Activated CD8-positive, alpha-beta memory T cell treated with anti-CD3 and anti-CD28 coated beads for 48 hours (primary cell): ENCODE measurements at places on chromosomes 1 and 21.

DNA sequence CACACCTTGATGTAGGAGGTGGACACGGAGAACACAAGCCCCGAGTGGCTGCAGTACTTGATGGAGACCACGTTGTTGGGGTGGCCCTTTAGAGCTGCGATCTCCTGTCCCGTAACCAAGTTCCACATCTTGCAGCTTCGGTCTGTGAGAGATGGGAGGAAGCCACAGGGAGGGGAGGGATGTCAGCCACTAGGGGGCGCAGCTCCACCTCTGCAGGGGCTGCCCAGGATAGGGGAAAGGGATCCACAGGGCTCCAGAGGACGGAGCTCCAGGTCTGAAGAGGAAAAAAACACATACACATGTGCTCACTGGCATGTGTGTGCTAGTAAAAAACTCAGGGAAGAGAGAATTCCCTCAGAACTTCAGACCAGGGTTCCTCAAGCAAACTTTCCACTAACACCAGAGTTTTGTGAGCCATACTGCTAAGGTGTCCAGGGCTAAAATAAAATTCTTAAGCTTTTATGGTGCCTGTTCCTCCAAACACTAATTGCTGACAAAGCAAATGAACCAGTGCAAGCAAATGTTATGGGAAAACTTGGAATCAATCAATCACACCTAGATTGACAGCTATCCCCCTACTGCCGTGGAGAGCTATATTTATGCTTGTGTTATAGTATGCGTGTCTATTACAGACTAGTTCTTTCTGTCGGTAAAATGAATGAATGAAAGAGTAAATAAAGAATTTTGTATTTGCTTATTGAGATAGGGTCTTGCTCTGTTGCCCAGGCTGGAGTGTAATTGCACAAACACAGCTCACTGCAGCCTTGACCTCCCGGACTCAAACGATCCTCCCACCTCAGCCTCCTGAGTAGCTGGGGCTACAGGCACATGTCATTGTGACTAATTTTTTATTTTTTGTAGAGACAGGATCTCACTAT, 43.7 kb downstream of the KIF21B start:
- peak; percentile 70 for DNase-seq

DNA sequence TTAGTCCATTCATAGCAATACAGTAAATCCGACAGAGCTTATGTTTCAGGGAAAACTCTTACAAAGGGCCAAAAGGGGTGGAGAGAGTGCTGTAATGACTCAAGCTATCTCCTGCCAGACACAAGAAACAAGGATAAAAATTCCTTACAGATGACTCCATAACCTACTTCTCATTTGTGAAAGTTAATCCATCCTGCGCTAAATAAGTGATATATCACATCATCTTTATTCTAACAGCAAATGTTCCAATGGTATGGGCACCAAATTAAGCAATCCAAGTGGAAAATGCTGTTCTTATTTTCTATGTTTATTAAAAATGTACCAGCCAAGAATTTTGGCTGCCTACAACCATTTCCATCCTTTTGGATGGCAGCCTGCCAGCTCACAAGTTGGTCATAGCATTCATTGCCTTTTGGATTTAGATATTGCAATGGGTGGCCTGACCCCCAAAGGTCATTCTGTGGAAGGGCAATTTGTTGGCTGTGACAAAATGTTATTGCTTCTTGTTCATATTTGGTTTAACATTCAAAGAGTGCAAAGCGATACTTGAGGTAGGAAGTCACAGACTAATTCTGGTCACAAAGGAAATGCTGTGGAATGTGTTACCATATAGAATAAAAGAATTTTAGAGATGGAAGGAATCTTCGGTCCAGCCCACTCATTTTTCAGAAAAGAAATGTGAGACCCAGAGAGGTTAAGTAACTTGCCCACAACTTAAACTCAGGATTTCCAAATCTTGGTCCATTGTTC, 2.8 kb upstream of the ENAH start:
- no peak for DNase-seq

DNA sequence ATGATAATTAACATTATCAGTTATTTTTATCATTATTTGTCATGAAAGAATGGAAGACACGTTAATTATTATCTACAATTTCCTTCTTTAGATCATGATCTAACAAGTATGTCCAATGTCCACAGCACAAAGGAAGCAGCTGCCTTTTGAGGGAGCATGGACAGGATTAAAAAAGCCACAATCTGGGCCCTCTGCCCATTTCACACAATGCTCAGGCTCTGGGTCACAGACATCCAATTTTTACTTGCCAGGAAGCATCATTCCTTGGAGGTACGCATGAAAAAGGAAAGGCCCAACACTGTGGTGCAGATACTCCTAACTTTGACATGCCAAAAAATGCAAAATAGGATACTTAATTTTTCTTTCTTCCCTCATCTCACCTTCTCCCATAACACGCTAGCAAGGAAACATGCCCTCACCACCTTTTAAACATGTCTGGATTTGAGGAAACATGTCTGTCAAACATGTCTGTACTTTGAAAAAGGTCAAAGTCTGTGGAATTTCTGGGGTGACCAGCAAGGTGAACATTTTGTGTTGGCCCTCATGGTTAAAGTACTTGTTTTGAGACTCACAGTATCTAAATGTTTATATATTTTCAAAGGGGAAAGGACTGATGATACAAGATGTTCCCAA, 40.0 kb downstream of the GADD45A start:
- no peak for DNase-seq

DNA sequence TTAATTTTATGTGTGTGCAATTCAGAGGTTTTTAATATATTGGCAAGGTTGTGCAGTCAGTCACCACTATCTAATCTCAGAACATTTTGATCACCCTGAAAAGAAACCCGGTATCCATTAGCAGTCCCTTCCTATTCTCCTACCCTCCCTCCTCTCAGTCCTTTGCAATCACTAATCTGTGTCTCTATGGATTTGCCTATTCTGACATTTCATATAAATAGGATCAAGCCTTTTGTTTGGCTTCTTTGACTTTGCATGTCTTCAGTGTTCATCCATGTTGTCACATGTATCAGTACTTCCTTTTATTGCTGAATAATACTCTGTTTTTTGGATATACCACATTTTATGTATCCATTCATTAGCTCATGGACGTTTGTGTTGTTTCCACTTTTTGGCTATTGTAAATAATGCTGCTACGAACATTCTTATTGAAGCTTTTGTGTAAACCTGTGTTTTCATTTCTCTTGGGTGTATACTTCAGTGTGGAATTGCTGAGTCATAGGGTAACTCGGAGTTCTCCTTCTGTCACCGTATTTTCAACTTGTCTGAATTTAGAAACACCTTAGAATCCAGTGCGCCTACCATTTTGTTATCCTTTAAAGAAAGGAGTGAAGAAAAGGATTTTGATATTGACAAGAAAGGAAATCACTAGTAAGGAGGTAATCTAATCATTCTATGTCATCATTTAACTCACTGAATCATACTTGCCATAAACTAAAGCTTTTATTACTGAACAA, 3.4 kb downstream of the CEP85 start:
- DNase-seq = no peak

DNA sequence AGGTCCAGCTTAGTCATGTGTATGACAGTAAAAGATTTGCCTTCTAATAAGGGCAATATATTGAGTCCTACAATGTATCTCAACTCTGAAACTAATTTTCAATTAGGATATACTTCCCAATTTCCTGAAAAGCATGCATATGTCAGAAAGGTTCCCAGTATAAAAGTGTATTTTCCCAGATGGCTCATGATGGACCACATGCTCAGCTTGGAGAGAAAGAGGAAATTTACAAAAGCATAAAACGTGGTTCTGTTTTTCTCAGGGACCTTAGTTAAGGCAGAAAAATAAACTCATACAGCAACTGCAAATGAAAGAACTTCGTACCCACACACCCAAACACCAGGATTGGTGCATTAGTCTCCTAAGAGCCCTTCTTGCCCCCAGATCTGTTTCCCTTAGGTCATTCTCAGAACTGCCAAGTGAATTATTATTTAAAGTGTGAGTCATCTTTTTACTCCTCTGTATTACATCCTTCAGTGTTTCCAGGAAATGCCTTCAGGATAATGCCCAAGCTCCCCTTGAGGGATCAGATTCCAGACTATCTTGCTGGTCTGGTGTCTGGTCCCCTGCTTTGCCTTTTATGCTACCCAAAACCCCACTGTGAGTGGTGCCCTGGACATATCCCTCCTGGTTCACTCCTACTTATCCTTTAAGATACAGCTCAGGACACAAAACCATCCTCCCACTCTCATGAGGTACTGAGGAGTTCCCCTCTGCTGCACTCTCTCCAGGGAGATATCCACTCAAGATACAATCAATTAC, 57.4 kb downstream of the SSX2IP start:
- DNase-seq = no peak

- DNase-seq = no peak
Observed at GRCh38 chr1:181479137-181479745, 4.1 kb upstream of the CACNA1E start.

- no peak for DNase-seq
Observed at GRCh38 chr1:23910144-23910543, 3.0 kb downstream of the CNR2 start.

DNA sequence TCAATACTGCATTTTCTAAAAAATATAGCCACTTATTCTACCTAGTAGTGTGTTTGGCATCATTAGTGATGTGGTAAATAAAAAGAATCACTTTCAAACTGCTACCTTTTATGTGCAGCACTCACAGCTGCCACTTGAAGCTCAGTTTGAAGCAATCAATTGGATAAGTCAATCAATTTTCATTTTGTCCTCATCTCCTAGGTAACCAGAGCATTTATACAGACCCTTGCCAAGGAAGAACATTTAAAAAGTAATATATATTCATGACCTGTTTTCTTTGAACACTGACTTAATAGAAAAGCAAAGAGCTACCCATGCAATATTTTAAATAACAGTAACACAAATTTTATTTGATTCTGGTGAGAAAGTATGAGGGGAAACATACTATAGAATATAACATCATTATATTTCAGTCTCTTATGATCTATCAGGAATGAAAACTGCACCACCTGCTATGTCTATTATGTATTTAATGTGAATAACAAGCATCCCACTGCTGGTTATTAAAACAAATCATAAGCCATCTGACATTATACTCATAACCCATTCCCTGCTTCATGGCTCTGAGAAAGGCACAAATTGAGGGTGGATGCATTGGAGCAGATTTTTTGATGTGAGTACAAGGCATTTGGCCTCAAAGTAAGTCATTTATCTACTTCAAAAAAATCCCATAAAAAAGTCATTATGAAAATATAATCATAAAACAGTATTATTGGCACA, 168.4 kb upstream of the C21orf91 start:
- DNase-seq = no peak

DNA sequence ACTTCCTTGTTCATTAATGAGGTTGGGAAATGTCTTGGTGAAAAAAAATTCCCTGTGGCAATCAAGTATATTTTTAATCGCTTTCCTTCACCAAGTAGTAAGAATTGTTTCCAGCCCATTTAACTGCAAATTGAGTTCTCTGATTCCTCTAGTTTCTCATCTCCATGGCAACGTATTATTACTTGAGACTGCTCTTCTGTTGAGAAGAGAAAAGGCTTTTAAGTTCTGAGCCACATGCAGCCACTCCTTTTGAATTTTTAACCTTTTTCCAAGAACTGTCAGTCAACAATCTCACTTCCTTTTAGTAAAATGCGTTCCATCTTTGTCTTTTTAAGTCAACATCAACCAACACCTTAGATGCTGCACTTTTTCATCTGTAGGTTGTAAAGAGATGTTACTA, 75.7 kb upstream of the KIAA1614 start:
- DNase-seq = no peak

DNA sequence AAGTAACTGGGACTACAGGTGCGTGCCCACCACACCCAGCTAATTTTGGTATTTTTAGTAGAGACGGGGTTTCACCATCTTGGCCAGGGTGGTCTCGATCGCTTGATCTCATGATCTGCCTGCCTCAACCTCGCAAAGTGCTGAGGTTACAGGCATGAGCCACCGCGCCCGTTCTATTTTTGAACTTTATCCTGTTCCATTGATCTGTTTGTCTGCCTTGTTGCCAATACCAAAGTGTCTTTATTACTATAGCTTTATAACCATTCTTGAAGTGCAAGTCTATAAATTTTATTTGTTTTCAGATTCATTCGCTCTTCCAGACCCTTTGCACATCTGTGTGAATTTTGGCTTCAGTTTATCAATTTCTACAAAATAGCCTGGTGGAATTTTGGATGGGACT, 28.0 kb downstream of the SYT14 start:
- no peak for DNase-seq

GRCh38 chr1:154964359-154964758, 2.8 kb upstream of the PYGO2 start:
- DNase-seq = no peak

- DNase-seq = peak; percentile 35
Observed at GRCh38 chr1:32886004-32886827, at the start of gene HPCA. Gene HPCA (plus strand): TSS chr1:32886491. CDS start chr1:32888899, 2,408 bp downstream.

DNA sequence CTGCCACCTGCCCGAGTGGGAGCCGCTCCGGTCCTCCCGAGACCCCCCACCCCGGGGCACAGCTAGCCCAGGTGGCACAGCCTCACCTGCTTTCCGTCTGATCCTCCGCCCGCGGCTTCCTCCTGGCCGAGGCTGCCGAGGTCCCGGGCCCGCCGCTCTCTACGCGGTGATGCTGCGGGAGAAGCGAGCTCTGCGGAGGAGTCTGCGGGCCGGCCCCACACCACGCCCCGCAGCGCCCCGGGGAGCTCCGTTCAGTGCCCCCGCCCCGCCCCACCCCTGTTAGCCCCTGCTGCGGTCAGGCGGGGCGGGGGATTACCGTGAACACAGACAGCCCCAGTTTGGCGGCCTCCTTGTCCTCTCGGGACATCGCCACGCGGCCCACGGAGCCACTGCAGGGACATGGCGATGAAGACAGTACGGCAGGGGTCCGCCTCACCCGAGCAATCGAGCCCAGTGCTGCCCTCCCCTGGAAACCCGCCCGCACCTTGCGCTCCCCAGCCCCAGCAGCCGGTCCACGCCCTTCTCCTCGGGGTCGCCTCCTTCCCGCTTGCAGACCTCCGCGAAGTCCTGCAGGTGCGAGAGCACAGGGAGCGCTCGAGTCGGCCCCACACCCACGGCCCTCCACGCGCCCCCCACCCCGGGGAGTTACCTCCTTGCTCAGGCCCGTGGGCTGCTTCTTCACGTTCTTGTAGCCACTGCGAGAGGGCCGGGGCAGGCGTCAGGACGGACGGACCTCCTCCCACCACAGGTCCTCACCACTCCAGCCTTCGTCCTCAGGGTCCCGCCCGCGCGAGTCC, 933 bp downstream of the C1orf35 start:
- DNase-seq = no peak

DNA sequence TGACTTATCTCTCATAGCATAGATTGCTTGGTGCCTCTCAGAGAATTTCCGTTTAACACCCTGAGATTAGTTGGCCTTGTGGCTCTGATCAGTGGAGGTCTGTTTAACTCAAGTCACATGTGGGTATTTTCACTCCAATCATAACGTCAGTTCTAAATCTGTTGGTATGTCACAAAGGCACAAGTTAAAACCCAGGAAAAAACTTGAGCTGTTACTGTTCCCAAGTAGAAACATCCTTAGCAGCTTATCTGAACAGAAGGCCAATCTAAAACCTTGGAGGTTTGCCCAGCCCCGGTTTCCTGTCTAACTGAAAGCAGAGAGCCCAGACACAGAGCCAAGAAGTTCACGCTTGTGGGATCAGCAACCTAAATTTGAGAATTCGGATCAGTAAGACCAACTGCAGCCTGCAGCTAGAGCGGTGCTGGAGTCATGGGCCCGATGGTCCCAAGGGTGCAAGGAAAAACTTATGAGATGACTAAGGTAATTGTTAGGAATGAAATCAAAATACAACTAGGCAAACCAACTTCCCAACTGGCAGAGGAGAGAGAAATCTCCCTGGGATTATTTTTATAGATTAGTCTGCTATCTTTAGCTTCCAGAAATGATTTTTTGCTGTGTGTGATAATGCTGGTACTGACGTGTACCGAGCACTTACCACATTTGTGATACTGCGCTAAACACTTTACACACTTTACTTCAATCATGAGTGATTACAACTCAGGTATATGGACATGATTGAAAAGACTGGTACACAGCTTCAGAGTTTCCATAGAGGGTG, 90.2 kb upstream of the C1orf21 start:
- DNase-seq = no peak
